ENCODE measurements at places on chromosomes 7 and 10.

GRCh38 chr7:126411821-126412383 is 840.8 kb downstream of the GRM8 start:
- DNase-seq, result no peak

DNA sequence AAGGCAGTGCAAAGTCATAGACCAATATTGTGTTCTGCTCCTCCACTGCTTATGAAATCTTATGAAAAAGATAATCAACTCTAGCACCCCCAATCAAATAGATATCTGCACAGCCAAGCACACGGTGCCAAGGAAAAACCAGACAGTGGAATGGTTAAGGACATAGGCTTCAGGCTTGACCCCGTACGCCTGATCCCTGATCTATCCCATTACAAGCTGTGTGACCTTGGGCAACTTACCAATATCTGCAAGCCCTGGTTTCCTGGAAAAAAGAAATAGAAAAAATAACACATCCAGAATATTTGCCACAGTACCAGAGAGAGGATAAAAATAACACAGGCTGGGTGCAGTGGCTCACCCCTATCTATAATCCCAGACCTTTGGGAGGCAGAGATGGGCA is 56.9 kb downstream of the GRB10 start:
- no peak for DNase-seq

GRCh38 chr10:101214446-101215396 is 14.5 kb downstream of the LBX1 start:
- DNase-seq, result no peak

- no peak for DNase-seq
These were observed 348.7 kb downstream of the EXOC4 start for GRCh38 chr7:133601617-133602016.

- DNase-seq, result no peak
These were observed 49.6 kb upstream of the MYL10 start for GRCh38 chr7:101678658-101679057.

DNA sequence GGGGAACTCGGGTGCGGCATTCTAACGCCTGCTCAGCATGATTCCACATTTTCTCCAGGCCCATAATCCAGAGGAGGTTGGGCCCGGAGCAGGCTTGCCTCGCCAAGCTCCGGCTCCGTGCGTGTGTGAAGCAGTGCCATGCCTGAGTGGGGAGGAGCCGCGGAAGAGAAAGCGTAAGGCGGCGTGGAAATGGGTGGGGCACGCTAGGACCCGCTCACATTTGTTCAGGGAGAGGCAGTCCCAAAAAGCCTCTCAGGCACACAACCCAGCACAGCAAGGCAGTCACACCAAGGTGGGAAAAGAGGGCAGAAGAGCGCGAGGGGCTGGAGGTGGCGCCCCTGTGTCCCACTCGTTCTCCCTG is 695 bp upstream of the VDAC2 start:
- DNase-seq, result no peak

DNA sequence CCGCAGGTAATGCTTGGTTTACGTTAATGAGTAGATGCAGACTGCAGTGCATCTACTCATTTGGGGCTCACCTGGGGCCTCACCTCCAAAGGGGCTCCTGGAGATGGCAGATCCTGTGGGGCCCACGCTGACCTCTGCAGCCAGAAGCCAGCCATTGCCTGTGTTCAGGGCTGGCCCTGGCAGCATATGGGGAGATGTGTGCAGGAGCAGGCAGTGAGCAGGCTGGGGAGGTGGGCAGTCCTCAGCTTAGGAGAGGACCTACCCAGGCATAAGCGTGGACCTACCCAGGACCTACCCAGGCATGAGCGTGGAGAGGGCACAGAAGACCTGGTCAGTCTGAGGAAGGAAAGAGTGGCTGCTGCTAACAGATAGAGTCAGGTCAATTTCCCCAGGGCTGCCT is 178.5 kb downstream of the PTPRN2 start:
- DNase-seq, result no peak

- DNase-seq, result peak; percentile 67
These were observed 226.4 kb downstream of the MAGI2 start for GRCh38 chr7:79227044-79227443.

DNA sequence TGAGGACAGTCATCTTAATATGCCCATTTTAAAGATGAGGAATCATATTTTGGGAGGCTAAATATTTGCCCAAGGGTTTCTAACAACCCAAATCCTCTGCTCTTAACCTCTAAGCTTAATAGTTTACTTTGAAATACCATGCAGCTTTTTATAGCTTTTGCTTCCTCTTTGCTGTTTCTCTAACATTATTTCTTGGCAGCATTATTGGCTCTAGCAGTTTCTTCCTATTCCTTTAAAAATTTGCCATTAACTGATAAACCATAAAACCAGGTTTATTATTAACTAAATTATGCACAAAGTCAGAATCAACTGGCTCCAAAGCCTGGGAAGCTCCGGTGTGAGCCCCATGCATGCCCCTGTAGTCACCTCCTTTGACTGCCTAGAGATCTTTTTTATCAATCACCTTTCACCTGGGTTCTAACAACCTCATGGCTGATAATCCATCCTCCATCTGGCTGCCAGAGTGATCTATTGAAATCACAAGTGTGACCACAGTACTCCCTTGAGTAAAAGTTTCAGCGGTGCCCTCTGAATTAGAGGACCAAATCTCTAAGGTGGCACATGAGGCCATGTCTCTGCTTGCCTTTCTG is 62.4 kb downstream of the ITGB8 start:
- no peak for DNase-seq
